Ammon's horn (tissue), 1 donor: ENCODE measurements at places on chromosomes 6 and 20.
A peak's percentile ranks its signal among the peaks of the same experiment; 100 is the strongest.

DNA sequence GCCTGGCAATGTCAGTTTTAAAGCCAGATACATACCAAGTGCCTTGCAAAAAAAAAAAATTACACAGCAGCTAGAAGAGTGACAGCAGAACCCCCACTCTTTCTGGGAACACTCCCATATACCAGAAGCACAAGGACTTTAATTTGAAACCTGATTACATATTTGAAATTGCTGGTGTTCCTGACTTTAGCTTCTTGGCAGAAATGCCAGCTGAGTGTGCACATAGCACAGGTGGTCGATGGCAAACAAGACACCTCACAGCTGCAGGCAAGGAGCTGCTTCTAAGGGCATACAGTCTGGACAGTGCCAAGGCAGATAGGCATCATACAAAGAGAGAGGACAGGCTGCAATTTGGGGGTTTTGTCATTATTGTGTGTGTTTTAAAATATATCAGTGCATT is 150.7 kb upstream of the SGK1 start:
- DNase-seq = no peak

DNA sequence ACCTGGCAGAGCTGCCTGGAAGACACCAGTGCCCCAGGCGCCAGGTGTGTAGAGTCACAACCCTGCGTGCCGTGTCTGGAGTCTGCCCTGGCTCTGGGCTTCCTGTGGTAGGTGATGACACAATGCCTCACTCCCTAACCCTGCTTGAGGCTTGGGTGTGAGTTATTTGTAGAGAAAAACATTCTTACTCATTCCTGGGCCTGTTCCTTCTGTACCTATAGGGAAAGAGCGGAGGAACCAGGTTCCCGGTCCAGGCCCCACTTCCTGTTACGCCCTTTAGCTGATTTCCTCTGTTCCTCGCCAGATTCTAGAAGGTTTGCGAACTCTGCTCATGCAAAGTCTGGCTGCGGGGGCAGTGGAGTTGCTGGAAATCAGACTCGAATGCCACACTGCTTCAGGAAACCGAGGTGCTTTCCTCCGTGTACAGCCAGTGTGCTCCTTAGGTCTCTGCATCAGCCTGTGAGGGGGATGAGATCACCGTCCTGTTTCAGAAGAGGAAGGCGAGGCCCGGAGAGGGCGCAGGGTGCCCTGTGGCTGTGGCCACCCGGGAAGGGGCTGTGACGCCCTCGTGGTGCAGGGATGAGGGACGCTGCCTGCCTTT is 67.1 kb upstream of the DUSP22 start:
- DNase-seq = no peak

DNA sequence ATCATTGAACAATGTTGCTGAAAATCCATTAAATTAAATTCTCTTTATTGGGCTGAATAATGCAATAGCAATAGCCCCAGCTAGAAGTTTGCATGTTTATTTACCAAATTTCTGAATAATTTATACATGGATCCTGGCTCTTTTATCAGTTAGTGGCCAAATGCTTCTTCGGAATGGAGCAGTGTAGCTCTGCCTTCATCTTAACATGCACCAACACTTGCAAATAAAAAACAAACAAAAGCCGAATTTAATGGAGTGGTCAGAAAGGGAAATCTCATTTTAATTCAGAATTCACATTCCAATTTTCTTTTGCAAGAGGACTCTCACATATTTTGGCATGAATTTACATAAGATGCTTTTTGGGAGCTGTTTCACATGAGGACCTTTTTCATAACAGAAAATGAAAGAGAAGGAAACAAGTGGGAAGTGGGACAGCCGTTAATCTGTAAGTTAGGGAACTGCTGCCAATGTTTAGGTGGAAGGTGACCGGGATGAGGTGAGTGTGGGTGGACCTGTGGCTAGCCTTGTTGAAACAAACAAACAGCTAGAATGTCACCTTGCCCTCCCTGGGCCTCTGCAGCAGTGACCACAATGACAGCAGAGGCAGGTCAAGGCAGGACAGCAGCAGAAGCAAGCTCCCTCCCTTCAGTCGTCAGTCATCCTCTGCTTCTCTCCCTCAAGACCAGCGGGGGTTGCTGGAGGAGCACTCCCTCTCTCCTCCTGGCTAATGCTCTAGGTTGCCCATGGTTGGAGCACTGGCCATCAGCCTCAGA is 73.2 kb downstream of the INSM1 start:
- DNase-seq = no peak

DNA sequence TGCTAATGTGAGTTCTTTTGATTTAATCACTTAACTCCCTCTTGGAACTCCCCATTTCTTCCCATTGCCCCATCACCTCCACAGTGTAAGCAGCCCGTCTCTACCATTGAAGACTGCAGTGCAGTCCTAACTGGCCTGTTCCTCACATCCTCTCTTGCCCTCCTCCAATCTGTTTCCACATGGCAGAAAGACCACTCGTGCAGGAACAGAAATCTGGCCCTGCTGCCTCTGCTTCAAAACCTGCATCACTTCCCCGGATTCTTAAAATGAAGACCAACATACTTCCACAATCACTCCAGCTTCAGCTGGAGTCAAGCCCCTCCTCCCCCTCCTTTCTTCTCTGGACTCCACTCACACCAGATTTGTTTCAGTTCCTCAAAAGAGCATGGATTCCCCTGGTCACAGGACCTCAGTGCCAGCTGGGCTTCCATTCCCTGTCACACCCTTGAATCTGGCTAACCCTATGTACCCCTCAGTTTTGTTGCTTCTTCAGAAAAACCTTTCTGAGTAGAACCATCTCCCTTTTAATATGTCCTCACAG is 802.3 kb downstream of the MAFB start:
- DNase-seq = peak; percentile 64

DNA sequence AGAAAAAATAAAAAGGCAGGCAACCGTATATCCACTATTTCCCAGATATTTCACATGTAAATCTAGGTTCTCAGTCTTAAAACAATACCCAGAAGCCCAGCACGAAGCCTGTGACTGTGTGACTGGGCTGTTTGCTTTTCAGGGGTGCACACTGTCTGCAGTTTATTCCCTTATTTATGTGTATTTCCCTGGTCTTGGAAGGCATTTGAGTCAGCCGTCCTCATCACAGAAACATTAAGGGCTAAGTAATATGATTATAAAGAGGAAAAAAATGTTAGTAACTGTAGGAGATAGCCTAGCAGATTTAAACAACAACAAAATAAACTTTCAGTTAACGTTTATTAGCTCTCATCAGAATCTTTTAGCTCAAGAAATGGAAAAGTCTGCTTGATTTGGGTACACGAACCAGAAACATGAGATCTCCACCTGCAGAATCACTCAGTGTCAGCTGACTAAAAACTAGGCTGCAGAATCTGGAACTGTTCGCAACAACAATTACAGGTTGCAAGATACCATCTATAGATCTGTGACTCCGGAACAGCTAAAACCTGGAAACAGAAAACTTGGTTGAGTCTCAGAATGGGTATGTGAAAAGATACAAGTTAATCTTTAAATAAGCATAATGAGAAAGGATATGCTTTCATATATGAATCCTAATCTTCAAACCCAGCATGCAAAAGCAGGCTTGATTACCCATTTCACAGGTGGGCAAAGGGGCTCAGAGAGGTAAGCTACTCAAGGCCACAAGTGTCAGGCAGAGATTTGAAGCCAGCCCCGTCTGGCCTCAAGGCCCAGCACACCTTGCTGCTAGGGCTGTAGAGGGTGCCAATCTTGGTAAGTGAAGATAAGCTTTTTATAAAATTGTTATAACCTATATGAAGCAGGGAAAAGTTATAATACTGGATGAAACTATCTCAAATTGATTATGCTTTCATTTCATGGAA is 21.1 kb downstream of the GCLC start:
- DNase-seq = no peak

- DNase-seq = no peak
Observed at GRCh38 chr6:5673019-5673790, 333.5 kb downstream of the NRN1 start.

DNA sequence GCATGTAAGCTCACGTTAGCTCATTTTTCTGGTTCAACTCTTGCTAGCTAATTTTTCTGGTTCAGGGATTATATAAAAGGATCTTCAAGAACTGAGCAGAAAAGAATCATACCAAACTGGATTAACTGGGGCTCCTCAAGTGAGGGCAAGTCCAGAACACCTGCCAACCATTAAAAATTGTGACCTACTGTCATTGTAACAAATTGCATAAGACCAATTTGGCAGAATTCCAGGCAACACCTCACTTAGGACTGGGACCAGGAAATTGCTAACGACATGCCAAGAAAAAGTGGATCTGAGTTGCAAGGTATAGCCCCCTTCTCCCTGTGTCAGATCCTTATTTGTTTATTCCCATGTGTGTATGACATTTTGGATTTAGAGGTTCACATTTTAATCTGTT is 216.6 kb downstream of the HIVEP2 start:
- DNase-seq = no peak

DNA sequence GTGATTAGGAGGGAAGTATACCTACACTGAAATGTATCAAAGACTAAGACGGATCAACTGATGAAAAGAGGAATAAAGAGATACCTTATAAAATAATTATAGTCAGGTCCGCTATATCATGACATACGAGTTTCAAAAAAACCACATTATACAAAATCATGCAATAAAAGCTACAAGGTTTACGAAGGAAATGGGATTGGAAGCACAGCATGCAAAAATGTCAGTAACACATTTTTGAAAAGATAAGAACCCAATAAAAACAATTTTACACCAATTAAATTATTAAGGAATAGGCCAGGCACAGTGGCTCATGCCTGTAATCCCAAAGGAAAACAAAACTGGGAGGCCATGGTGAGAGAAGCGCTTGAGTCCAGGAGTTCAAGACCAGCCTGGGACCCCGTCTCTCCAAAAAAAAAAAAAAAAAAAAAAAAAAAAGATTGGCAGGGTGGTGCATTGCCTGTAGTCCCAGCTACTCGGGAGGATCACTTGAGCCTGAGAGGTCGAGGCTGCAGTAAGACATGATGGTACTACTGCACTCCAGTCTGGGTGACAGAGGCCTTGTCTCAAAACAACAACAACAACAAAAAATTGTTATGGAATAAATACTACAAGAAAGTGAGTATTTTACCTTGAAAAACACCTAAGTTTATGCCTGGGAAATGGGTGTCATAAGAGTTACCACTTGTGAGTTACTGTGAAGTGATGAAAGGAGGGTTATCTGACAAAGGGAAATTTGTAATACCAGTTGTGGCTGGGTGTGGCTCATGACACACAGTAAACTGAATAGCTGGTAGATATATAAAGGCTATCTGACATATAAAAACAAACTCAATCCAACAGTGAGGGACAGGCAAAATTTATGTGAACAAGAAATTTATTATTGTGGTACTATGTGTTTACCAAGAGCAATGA is 45.2 kb downstream of the RANBP9 start:
- DNase-seq = no peak

- no peak for DNase-seq
Observed at GRCh38 chr6:74248966-74249365, 553.0 kb downstream of the CD109 start.

- DNase-seq = no peak
Observed at GRCh38 chr20:63939061-63939935, 16.9 kb downstream of the UCKL1 start.

DNA sequence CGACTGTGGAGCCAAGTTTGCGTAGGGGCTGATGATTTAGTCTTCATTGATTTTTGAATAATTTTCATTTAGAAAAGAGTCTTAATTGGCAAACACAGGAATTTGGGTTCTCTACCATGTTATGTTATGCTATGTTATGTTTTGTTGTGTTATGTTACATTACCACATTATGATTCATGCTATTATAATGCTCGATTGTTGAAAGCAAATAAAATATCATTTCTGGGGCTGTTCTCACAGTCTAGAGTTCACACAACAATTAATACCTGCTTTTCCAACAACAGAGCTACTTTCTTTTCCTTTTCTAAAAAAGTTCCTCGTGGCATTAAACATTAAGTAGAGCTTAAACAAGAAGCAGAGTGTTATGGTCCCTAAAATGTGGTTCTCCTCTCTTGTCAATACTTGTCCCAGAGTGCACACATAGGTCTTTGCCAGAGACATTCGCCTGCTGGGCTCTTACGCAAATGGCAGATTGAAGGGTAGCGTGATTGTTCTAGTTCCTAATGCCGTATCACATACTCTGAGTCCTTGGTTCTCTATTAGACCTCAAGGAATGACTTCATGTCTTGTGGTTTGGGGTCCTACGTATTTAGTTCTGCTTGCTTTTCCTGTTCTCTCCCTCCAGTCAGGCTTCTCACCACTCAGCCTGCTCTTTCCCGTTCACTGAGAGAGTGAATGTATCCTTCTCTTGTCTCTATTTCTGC is 370.3 kb downstream of the CD109 start:
- no peak for DNase-seq

GRCh38 chr20:35225319-35226125 is 968 bp upstream of the MMP24 start:
- DNase-seq = no peak

GRCh38 chr6:45917439-45917838 is 98.2 kb downstream of the CLIC5 start:
- no peak for DNase-seq

DNA sequence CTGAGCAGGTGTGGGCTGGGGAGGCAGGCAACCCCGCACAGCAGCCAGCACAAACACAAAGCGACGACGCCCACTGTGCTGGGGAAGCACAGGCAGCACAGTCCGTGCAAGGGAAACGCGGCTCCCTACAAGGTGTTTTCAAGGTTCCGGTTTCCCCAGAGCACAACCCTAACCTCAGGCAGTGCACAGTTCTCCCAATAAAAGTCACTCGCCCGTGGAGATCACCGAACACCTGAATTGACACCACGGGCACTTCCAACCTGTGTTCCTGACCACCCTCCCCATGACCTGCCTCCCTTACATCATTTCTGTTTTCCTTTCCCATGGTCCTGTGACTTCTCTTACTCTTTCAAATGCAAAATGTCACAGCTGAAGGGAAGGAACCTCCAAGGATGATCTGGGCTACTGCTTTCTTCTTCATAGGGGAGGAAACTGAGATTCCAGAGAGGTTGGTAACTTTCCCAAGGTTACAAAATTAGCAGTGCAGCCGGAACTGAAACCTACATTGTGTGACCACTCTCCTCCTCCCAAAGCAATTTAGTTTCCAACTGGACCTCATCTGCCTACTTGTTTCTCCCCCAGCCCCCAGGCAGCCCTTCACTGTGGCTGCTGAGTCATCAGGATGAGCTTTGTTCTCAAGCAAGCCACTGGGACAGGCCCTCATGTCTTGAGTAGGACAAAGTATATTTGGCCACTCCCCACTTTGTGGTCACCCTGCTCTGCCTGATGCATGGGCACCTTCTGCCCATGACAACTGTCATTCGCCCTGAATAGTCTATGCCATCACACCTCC is 125.3 kb downstream of the ATXN1 start:
- no peak for DNase-seq

DNA sequence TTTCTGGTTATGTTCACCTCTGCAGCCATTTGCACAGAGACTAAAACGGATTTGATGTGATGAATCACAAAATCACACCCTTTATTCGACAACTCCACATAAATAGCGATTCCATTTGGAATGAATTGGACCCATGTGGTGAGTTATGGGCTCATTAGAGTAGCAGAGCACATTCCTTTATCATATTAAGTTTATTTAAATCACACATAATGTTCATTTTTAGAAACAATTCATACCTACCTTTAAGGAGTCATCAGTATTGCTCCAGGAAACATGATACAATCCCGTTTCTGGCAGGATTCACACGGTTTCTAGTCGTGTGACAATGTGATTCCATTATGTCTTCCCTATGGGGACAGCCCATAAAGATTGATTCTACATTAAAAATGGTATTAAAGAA is 303.5 kb downstream of the CDH4 start:
- DNase-seq = no peak
